ENCODE measurements at places on chromosomes 13 and 19.

GRCh38 chr13:86309881-86310280 is 510.7 kb upstream of the SLITRK6 start:
- DNase-seq = no peak

- no peak for DNase-seq
These were observed 42.2 kb upstream of the SPACA7 start for GRCh38 chr13:112333756-112334543.

DNA sequence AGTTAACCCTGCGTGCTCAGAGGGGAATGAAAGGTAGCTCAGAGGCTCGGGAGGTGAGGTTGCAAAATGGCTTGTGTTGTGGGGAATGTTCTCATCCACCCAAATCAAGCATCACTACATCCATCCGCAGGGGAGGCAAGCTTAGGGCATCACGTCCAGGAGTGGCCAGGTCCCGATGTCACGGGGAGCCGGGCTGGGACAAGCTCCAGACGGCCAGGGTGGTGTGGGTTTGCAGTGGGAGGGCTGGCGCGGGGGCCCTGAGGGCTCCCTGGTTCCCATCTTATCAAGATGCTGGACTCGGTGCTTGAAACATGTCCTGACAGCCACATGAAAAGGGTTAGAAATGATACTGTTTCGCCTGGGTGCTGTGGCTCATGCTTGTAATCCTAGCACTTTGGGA is 25.8 kb downstream of the EPN1 start:
- DNase-seq = no peak

DNA sequence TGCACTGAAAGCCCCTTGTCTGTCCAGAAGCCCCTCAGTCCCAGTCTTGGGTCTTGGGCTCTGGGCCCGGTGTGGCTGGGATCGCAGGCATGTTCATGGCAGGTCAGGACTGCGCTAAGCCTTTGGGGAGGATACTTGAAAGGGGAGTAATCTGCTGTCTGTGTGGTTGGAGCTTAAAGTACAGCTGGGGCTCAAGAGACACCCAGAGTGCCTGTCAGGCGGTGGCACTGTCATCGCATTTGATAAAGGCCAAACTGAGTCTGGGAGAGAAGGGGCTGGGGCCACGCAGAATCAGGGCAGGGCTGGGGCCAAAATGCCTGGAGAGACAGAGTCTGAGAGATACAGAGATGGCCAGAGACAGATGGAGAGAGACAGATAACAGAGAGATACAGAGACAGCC is 4.2 kb upstream of the CILP2 start:
- DNase-seq = no peak

DNA sequence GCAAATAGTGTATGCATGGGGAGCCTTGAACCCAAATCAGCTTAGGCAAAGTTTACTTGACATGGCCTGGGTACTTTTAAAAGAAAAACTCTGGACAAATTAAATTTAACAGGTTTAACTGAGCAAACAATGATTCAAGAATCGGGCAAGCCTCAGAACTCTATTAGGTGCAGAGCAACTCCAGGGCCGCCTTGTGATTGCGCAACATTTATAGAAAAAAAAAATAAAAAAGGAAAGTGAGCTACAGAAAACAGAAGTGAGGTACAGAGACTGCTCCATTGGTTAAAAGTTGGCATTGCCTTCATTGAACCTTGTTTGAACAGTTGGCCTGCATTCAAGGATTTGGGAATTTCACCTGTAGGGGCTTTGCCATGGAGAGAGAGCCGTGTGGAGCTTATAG is 421.0 kb upstream of the TSHZ3 start:
- no peak for DNase-seq

DNA sequence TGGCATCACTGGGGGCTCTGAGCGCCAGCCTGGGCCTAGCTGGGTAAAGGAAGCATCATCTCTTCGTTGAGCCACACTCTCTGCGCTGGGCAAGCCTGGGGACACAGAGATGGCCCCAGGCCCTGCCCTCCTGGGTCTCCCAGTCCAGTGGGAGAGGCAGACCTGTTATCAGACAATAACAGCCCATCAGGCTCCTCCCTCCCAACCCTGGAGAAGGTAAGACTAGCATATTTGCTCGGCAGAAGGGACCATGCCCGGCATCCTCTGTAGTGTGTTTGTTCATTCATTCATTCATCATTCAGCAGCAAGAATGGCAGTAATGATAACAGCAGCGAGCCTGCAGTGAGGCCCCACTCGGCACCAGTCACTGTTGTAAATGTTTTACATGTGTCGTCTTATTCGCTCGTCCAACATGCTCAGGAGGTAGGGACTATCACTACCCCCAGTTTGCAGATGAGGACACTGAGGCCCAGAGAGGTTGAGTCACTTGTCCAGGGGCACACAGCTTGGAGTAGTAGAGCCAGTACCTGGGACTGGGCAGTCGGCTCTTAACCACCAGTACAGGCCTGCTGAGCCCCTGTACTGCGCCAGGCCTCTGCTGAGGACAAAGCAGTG is 33.2 kb downstream of the PAK4 start:
- DNase-seq = no peak

- no peak for DNase-seq
These were observed 375.9 kb downstream of the EFNB2 start for GRCh38 chr13:106159295-106160195.

GRCh38 chr19:55809381-55810058 is 22.3 kb downstream of the NLRP11 start:
- DNase-seq = no peak

GRCh38 chr13:30580852-30581502 is 36.7 kb upstream of the USPL1 start:
- DNase-seq = no peak

- no peak for DNase-seq
These were observed 230.2 kb downstream of the TDRD3 start for GRCh38 chr13:60627071-60627686.

DNA sequence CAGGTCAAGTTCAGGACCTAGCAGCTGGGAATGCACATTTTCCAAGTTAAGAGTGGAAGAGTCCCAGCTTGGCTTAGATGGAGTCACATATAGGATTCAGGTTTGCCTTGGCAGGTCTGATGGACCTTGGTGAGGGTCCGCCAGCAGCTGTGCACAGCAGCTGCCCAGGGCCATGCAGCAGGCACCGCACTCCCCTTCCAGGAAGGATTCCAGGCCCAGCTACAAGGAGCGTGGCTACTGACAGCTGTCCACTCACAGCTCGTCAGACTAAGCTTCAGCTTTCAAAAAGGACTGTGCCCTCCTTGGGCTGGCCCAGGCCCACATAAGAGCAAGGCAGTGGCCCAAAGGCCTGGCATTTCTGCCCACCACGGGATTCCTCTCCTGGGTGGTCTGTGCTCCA is 68.4 kb downstream of the ALOX5AP start:
- DNase-seq = no peak

DNA sequence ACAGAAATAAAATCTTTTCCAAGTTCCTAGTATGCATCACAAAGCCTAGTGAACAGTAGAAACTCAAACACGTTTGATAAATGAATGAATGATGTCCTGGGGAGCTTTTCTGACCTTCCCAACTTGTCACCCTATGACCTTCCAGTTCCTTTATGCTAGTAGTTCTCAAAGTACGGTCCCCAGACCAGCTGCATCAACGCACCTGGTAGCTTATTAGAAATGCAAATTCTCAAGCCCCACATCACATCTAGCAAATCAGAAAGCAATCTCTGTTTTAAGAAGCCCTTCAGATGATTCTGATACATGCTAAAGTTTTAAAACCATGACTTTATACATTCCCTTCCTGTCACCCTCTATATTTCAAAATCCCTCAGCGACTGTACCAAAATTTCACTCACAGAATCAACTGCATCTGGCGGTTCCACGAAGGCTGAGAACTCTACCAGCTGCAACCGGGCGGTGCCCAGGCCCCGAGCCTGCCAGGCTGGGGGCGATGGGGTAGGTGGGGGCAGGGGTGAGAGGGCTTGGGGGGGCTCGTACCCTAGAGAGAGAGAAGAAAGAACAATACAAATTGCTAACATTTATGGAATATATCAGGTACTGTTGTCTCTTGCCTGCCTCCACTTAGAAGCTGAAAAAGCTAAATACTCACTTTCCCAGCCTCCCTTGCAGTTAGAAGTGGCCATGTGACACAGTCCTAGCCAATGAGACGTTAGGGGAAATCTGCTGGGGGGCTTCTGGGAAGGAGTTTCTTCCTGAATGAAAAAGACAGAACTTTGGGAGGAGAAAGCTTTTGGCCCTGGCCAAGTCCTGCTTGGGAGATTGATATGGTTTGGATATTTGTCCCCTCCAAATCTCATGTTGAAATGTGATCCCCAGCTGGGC is 13.3 kb downstream of the CD37 start:
- DNase-seq = no peak

DNA sequence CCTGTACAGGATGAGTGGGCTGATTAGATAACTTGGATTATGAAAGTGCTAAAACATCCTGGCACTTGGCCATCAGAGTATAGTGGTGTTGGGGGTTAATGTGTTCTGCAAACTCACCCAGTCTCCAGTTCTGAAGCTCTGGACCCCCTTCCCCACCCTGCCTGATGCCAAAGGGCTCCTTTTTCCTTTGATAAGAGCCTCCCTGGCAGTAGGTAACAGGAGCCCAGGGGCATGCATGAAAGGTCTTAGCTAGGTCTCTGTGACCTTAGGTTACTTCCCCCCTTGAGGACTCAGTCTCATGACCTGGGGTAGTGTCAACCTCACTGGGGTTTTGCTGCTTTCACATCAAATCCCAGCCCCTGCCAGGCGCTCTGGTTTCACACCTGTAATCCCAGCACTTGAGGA is 2.5 kb downstream of the RPS28 start:
- no peak for DNase-seq

GRCh38 chr19:34994286-34994642 is 5.9 kb upstream of the GRAMD1A start:
- no peak for DNase-seq

GRCh38 chr13:84567848-84568247 is 685.6 kb upstream of the SLITRK1 start:
- DNase-seq = no peak
